ENCODE measurements at places on chromosomes 12 and 14.

DNA sequence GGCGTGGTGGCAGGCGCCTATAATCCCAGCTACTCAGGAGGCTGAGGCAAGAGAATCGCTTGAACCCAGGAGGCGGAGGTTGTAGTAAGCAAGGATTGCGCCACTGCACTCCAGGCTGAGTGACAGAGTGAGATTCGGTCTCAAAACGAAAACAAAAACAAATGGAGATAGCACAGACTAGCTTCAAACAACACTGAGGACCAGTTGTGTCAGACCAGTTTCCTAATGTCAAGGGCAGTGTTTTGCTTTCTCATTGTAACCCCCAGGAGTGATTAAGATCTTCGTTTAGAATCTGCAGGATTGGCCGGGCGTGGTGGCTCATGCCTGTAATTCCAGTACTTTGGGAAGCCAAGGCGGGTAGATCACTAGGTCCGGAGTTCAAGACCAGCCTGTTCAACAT lies 18.5 kb downstream of the RPGRIP1 start:
- DNase-seq = no peak

DNA sequence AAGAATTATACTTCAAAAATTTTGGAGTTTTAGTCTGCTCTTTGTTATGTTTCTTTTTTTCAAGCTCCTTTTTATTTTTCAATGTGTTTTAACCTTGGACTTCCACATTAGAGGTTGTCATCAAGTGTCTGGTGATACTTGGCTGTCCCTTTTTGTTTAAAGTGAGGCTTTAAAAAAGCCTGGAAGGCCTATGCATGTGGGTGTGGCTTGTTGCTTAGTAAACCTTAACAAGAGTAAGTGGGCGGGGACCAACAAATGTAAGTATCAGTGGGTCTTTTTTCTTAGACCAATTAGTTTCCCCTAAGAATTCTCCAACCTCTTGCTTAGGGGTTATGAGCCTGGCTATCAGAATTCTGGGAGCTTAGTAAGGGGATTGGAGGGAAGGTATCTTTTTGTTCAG lies 26.4 kb downstream of the HCFC2 start:
- DNase-seq = no peak

- no peak for DNase-seq
Measured at GRCh38 chr12:57864442-57865083, 18.0 kb upstream of the CTDSP2 start.

- no peak for DNase-seq
Measured at GRCh38 chr14:28163897-28164296, 602.7 kb upstream of the FOXG1 start.

- DNase-seq = no peak
Measured at GRCh38 chr14:104390941-104391901, 188.3 kb upstream of the C14orf180 start.
